ENCODE measurements at places on chromosomes 13 and 19.

GRCh38 chr19:41795031-41795461 lies 1.3 kb upstream of the CEACAM3 start:
- DNase-seq = no peak

GRCh38 chr13:96935901-96936300 lies 58.4 kb downstream of the OXGR1 start:
- no peak for DNase-seq

DNA sequence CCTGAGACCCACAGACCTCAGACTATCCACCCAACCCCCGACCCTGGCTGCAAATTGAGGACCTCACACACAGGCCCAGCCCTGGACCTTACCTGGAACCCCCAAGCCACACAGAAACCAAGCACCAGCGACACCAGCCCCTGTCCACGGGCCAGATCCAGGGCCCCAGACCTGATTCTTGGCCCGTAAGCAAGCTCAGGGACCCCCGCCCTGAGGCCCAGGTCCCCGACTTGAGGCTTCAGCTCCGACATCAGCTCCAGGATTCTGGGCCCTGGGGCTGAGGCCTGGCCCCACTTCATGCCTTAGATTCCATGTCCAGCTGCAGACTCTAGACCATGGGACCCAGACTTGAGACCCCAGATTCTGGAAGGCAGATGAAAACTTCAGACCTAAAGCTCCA lies 6.3 kb downstream of the TTYH1 start:
- no peak for DNase-seq

DNA sequence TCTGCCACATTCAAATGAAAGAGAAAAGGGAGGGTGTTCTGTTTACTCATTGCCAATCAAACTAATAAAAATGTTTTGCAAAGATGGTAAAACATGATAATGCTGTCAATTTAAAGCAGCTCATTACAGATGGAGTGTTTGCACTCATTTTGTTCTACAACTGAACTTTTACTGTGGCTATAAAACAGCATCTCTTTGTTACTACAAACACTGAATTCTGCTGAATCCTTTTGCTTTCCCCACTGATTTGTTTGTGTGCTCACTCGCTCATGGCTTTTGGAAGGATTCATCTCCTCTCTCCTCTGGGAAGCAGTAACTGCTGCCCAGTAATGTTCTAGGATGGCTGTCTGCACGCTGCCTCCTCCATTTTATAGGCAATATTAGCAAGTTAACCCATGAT lies 434.5 kb downstream of the PCDH9 start:
- DNase-seq = no peak

GRCh38 chr13:106372199-106373155 lies 163.0 kb downstream of the EFNB2 start:
- no peak for DNase-seq

DNA sequence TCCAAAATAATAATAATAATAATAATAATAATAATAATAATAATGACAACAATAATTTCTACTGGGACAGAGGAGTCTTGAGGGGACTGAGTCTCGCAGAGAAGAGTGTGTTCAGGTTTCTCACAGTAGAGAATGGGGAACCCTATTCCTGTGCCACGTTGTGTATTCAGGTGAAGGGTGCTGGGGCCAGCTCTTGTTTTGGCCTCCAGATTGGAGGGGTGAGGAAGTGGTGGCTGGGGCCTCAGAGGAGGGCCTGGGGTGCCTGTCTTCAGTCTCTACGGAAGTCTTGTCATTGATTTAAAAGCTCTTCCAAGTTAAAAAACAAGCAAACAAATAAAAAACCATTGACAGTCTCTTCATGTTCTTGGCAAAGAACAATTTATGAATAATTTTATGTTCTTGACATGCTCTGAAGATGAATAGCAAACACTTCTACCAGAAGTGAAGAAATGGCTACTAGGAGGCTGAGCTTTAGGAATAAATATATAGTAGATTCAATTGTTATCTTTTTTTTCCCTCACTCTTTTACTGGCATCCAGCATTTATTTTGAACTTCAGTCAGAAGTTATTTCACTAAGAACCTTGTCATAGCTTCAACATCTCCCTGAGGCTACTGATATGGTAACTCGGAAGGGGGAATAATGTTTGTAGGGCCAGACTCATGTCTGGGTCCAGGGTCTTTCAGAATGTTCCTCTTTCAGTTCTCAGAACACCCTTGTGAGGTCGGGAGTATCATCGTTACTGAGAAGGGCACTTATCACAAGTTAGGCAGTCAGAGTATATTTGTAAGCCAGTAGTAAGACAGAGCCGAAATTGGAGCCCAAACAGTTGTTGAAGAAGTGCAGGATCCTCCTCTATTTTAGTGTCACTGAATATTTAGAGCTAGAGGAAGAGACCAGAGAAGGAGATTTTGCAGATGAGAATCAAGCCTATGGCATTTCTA lies 13.1 kb downstream of the LRCH1 start:
- no peak for DNase-seq

DNA sequence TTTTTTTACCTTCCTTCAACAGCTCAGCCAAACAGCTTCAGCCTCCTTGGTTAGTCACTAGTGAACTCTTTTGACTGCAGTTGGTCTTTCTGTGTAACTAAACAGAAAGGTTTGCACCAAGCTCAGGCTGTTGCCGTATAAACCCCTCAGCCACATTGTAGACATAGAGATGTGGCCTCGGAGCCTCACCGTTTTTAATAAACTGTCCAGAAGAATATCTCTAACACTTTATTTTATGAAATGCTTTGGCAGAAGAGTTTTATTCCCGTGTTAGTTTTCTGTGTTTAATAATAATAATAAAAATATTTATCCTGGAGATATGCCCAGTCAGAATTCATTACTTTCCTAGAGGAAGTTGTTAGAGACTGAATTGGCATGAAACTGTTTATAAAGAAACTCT lies 171.7 kb upstream of the MAB21L1 start:
- no peak for DNase-seq

DNA sequence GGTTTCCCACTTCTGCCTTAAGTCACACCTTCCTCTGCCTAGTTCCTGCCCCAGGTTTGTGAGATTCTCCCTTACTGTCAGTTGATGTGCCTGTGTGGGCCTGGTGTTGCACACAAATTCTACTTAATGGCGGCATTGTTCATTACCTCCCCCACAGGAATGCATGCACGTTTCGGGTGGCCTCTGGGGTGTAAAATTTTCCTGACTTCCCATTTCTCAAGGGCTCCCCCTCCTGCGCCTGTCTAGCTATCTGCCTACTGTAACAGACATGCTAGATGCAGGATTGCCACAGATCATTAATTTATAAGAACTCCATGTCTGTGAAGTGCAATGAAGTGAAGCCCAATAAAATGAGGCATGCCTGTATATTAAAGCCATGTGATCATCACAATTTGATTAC lies 1466.3 kb downstream of the PCDH9 start:
- DNase-seq = no peak

- no peak for DNase-seq
Measured at GRCh38 chr13:110045202-110045601, 258.8 kb upstream of the IRS2 start.

GRCh38 chr13:44271031-44271455 lies 102.6 kb upstream of the SERP2 start:
- no peak for DNase-seq
